ENCODE measurements at places on chromosomes 2 and 18. TPM values are rescaled to one million over a fixed set of nuclear protein-coding genes. Genes with fewer than 3 reads are reported as not detected.

- DNase-seq = no peak
These were observed 430.6 kb downstream of the TMX3 start for GRCh38 chr18:68284236-68284780.

TEKT4 gene
- not detected for total RNA-seq

BUB1 gene
- total RNA-seq = 93.5 TPM

DNA sequence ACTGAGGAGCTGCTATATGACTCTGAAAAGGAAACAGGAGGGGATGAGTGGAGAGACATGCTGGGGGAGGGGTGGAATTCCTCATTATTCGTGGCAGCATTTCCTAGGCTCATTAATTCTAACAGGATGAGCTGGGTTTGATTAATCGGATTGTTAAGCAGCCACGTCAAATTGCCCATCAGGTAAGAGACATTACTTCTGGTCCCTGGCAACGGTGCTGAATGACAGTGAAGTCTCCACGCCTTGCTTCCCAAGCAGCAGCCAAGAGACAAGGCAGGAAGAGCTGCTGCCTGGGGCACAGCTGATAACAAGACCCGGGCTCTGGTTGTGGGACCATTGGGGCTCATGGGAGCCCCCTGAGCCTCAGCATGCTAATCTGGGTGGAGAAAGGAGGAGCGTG is 86.6 kb downstream of the MARCHF4 start:
- no peak for DNase-seq

XDH gene
- 0.11 TPM for total RNA-seq

ZNF385B gene
- total RNA-seq = not detected

DNA sequence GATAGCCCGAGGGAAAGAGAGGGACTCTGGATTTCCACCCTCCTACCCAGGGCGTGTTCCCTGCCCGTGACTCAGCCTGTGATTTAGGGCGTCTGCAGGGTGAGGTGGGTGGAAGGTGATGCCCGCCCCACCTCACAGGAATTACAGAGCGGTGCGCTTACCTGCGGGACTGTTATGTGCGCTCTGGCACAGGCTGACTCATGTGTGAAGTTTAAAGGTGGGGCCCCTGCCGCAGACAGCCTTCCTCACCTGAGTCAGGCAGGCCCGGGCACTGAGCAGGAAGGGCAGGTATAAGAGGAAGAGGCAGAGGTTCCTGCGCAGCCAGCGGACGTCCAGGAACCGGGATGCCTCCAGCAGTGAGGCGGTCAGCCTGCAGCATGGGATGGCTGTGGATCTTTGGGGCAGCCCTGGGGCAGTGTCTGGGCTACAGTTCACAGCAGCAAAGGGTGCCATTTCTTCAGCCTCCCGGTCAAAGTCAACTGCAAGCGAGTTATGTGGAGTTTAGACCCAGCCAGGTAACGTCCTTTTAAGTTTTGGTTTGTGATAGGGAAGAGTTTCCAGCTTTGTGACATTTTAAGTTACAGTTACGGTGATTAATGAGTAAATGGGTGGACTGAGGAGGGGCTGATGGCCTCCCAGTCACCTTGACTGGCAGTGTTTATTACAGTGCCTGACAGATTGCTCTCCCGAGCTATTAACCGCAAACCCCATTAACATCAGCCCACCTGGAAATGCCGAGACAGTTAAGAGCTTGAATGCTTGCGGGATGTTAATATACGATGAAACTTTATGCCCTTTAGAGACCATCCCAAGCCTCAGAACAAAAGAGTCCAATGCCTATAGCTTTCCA is 141.6 kb upstream of the TTC39C start:
- peak; percentile 53 for DNase-seq

- peak; percentile 3 for DNase-seq
These were observed 592 bp upstream of the CAD start for GRCh38 chr2:27216416-27217137.

All from activated CD4-positive, alpha-beta T cell treated with anti-CD3 and anti-CD28 coated beads for 36 hours (primary cell).